Activated CD4-positive, alpha-beta T cell treated with anti-CD3 and anti-CD28 coated beads, Interleukin-2, amount 50 U/mL, for 24 hours (primary cell): ENCODE measurements at places on chromosomes 6 and 20.

GRCh38 chr6:20610636-20611370 lies 76.5 kb downstream of the CDKAL1 start:
- no peak for DNase-seq

DNA sequence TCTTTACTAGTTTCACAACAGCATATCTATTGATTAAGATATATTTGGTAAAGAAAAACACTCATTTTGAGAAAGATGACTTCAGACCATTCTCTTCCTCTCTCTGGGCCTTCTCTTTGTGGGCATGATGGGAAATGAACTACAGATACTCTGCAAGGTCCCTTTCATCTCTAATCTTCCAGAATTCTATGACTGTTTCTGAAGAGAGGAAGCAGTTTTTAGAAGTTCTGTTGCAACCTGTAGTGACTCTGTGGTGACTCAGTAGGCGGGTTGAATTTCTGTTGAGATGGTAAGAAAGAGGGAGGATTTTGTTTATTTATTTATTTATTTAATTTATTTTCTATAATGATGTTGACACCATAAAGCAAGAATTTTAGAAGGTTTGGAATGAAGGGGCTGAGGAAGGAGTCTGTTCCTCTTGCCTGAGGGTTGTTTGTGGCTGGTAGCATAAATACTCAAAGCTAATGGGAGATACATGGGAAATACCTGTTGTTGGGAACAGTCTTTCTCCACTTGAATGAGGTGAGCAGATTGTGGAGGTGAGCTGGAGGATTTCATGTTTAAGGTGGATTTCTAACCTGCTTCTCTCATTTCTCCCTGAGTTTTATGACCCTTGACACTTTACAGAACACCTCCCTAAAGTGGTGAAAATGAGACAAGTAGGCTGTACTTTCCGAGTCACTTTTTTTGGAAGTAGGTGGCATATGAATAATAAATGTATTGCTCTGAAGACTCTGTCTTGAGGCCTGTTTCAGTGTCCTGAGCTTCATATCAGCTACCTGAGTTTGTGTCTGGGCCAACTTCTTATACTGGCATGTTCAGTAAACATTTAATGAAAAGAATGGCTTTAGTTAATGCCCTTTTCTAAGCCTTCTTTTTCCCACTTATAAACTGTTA lies 15.0 kb downstream of the ACSS2 start:
- no peak for DNase-seq

GRCh38 chr20:45051204-45052060 lies 49.5 kb downstream of the KCNS1 start:
- no peak for DNase-seq

GRCh38 chr6:98717988-98718387 lies 116.4 kb upstream of the POU3F2 start:
- DNase-seq, result no peak

GRCh38 chr6:15526212-15526701 lies 136.6 kb downstream of the DTNBP1 start:
- DNase-seq, result no peak

GRCh38 chr6:139354189-139354588 lies 20.3 kb downstream of the CITED2 start:
- no peak for DNase-seq

DNA sequence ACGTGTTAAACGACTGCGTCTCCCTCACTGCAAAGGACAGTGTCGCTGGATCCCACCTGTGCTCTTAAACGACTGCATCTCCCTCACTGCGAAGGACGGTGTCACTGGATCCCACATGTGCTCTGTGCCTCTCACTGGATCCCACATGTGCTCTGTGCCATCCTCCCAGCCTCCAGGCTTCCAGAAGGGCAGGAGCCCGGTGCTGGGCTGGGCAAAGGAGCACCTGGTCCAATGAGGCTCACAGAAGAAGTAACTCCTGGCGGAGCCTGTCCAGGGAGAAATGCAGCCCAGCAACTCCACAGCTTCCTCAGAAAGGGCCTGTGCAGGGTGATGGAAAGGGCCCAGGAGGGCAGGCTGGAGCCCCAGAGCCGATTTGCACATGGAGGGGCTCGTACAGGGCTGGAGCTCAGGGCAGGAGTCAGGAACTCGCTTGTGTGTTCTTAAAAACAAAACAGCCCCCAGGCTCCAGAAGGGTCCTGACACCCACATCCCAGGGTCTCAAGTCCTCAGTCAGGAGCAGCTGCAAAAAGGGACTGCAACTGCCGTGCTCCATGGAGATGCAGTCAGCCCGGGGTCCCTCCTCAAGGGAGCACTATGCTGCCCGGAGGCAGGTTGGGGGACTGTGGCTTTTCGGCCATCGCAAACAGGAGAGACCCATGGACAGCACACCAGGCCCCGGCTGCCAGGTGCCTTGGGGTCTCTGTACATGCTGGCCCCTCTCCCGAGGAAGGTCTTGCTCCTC lies 52.7 kb downstream of the DLL1 start:
- DNase-seq, result no peak

DNA sequence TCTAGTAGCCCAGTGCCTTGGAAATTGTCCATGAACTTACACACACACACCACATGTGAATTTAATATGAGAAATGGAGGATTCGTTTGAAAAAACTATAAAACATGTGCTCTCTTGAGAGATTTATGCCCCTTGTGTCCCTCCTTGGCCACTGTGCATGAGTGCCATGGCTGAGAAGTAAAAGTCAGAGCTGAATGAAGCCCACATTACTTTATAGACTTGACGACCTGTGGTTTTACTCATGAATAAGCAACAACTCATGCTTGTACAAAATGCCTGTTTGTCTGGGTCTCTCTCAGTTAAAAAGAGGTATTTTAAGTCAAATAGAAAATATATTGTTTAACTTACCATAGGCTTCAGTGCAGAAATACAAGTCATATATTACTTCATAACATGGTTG lies 102.7 kb downstream of the KCNQ5 start:
- no peak for DNase-seq

DNA sequence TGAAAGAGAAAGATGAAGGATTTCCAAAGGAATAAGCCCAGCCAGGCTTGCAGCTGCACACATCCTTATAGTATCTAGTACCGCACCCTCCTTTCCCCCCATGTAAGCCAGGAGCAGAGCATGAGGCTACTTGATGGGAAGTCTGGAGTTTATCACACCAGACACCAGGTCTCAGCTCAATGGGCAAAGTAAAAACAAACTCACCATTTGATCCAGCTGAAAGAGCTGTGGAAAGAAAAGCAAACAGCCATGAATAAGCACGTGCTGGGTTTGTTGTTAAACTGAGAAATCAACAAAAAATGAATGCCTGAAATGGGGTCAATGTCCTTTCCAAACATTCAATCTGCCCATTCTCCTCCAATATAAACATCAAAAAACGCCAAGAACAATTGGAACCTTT lies 50.6 kb upstream of the MAP7 start:
- DNase-seq, result no peak

GRCh38 chr20:50496773-50497385 lies 13.3 kb upstream of the PTPN1 start:
- DNase-seq, result no peak

GRCh38 chr20:12965870-12966251 lies 42.9 kb upstream of the SPTLC3 start:
- no peak for DNase-seq

DNA sequence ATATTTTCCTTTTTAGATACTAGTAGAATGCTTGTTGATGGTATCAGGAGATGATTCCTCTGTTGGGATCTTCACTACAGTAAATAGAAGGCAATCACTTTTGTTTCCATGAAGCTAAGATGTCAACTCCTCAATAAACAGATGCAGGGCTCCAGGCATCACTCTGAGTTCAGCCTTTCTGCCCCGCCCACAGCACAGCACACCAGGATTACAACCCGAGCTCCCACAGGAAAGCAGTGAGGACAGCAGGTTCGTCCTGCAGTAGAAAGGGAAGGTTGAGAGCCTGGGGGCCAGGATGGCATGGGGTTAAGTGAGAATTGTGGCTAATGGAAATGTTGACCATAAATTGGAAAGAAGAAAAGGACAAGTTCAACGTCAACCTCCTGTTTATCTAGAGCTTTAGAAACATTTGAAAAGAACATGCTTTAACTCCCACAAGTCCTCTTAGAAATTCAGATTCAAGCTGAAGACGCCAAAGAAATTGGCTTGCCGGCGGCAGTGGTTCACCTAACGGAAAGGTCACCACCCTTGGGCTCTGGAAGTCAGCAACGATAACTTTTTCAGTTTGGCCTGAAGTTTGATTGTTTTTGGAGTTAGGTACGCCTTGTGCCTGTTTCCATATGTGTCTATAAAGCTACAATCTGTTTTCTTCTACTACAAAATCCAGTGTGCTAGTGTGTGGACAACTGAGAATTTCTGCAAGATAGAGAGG lies 144.4 kb upstream of the PDE10A start:
- no peak for DNase-seq

GRCh38 chr6:34876472-34876871 lies 11.4 kb downstream of the TAF11 start:
- DNase-seq, result no peak

DNA sequence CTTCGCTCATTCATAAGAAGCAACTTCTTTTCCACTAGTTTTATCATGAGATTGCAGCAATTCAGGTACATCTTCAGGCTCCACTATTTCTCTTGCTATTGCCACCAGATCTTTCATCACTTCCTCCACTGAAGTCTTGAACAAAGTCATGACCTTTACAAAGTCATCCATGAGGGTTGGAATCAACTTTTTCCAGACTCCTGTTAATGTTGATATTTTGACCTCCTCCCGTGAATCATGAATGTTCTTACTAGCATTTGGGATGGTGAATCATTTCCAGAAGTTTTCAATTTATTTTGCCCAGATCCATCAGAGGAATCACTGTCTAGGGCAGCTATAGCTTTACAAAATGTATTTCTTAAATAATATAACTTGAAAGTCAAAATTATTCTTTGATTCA lies 1.5 kb downstream of the CENPQ start:
- no peak for DNase-seq

- no peak for DNase-seq
Observed at GRCh38 chr6:96716221-96716620, 121.1 kb downstream of the GPR63 start.

DNA sequence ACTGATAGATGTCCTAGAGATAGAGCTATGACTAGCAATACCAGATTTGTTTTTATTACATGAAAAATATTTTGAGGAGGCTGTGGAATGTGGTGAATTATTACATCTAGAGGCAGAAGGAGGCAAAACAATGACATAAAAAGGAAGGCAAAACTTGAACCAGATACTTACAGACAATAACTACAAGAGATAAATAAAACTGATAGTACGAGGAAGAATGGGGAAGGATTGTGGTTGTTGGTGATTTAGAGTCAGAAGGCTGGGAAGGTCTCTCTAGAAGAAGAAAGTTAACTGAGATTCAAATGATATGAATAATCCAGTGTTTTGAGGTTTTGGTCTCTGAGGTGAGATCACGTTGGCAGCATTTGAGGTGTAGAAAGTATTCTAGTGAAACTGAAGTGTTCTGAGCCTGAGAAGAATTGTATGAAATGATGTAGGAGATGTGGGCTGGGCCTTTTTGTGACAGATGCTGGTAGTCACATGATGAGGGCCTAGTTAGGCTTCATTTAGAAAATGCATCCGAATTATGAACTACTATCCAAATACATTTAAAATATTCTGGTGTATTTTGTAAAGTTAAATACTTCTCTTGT lies 589.1 kb downstream of the EYS start:
- no peak for DNase-seq

GRCh38 chr6:43669922-43670622 lies 17.5 kb downstream of the MRPS18A start:
- DNase-seq, result no peak

GRCh38 chr20:8449123-8449522 lies 317.1 kb downstream of the PLCB1 start:
- DNase-seq, result no peak

GRCh38 chr6:27297857-27298730 lies 14.0 kb downstream of the POM121L2 start:
- no peak for DNase-seq

DNA sequence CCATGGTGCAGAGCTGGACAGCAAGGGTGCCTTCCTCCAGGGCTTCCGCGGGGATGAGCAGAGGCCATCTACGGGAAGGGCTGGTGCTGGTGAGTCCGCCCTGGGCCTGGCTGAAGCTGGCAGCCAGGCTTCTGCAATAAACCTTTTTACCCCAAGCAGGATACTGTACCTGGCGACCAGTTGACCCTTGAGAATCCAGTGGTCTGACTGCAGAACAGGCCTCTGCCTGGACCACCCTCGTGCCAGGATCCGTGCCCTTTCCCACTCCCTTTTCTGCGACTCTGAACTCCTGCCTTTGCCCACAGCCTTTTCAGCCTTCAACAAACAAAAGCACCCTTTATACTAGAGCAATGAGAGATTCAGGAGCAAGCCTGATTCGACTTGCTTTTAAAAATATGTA lies 18.9 kb downstream of the CDH26 start:
- no peak for DNase-seq
